ENCODE measurements at places on chromosomes 3 and 15.

DNA sequence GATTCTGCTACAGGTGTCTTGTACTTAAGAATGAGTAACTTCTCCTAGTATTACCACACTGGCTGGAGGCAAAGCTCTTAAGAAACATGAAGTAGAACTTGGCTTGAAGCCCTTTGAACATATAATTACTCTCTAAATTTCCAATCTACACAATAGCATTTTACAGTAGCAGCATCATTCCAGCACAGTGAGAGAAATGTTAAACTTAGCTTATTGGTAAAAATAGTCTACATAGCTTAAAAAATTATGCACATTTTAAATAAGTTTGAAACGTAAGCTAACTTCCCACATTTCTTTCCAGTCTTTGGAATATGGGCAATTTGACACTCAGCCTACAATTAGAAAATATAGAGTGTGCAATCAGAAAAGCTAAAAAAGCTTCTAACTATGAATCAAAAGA is 32.8 kb upstream of the TOP2B start:
- DNase-seq = no peak

DNA sequence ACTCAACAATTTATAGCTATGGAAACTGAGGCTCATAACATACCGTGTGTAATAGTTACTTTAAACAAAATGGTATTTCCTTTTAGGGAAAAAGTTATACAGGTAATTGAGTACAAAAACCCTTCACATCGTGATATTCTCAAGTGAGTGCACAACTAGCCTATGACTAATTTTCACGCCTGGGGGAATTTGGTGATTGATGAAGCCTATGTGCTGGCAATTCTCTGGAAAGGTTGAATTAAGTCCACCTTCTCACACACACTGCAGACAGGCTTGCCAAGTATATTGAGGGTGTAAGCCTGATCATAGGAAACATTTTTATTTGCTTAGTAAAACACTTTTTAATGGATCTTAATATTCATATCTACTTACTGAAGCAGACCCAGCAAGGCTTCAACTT is 41.3 kb upstream of the ROBO2 start:
- no peak for DNase-seq

DNA sequence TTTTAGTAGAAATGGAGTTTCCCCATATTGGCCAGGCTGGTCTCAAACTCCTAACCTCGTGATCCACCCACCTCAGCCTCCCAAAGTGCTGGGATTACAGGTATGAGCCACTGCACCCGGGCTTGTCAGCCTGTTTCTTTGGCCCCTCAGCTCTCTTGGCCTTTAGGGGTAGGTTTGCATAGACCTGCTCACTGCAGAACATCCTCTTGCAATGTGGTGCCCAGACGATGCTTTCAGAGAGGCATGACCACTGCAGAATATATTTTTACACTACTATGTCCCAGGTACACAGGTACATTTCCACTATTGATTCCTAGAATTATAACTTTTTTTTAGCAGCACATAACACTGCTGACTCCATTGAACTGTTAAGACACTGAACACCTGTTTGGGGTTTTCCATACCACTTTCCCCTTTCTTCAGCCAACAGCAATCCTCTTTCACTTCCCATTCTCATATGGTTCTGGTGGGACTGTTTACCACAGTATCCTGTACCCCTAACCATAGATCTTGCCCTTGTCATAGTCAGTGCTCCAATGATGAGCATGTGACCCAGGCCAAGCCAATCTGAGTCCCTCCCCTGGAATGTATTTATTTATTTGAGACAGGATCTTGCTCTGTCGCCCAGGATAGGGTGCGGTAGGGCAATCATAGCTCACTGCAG is 21.1 kb downstream of the CCDC32 start:
- DNase-seq = no peak

GRCh38 chr3:193784822-193785221 is 191.8 kb downstream of the OPA1 start:
- DNase-seq = no peak
